ENCODE measurements at places on chromosomes 2 and 18.

DNA sequence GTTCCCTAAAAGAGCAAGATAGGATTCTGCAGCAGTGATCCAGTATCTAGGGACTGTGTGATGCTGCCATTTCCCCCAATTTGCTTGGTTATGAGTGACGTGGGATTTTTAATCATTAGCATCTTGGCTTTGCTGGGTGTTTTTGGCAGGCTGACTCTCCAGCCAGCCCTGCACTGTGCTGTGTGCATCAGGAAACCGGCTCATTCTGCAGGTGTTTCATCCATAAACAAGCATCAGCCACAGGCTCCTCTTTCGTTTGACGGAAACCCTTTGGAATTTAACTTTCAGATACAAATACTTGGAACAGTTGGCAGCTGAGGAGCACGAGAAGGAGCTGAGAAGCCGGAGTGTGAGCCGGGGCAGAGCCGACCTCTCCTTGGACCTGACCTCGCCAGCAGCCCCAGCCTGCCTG lies 135.9 kb downstream of the TPGS2 start:
- DNase-seq = no peak

DNA sequence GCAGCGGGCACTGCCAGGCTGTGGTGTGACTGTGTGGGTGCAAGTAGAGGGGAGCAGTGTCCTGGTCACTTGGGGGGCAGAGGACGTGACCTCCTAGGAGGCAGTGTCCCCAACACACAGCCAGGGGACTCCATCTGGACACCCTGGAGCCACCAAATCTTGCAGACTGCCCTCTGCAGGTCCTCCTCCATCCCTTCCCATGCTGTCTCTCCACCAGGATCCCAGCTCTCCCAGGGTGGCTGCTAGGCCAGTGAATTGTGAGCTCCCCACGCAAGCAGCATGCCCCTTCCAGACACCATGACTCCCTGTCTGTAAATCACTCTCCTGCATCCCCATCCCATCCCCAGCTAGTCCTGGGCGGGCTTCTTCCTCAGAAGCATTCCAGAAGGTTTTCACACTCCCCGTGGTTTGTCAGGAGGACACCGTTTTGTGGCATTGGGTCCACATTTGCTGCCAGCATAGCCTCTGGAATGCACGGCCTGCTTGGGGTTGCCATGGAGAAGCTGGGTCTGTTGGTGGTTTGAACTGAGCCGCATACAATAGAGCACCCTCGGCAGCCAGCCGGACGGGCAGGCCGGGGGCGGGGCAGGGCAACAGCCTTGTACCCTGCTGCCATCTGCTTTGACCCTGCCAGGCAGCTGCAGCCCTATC lies 210.7 kb downstream of the KLHL29 start:
- DNase-seq = no peak

GRCh38 chr2:84302513-84303412 lies 156.3 kb downstream of the SUCLG1 start:
- peak; percentile 66 for DNase-seq

DNA sequence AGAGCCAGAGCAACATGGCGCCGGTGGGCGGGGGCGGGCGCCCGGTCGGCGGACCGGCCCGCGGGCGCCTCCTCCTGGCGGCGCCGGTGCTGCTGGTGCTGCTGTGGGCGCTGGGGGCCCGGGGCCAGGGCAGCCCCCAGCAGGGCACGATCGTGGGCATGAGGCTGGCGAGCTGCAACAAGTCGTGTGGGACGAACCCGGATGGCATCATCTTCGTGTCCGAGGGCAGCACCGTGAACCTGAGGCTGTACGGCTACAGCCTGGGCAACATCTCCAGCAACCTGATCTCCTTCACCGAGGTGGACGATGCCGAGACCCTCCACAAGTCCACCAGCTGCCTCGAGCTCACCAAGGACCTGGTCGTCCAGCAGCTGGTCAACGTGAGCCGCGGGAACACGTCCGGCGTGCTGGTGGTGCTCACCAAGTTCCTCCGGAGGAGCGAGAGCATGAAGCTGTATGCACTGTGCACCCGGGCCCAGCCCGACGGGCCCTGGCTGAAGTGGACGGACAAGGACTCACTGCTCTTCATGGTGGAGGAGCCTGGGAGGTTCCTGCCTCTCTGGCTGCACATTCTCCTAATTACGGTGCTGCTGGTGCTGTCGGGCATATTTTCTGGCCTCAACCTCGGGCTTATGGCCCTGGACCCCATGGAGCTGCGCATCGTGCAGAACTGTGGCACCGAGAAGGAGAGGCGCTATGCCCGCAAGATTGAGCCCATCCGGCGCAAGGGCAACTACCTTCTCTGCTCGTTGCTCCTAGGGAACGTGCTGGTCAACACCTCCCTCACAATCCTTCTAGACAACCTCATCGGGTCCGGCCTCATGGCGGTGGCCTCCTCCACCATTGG lies 507 bp downstream of the CNNM4 start:
- peak; percentile 60 for DNase-seq

GRCh38 chr2:209321076-209321475 lies 102.8 kb upstream of the MAP2 start:
- DNase-seq = no peak

GRCh38 chr2:235097196-235097595 lies 145.4 kb downstream of the SH3BP4 start:
- no peak for DNase-seq

GRCh38 chr2:136122661-136123060 lies 4.7 kb upstream of the CXCR4 start:
- DNase-seq = peak; percentile 70

GRCh38 chr18:44286049-44286448 lies 394.6 kb upstream of the SETBP1 start:
- DNase-seq = no peak

- DNase-seq = peak; percentile 19
These were observed 49.2 kb downstream of the PIKFYVE start for GRCh38 chr2:208315081-208315788.

- no peak for DNase-seq
These were observed 207.8 kb downstream of the ATAD2B start for GRCh38 chr2:23718931-23719700.

GRCh38 chr2:212721026-212721451 lies 182.4 kb upstream of the ERBB4 start:
- DNase-seq = no peak

- DNase-seq = no peak
These were observed 47.5 kb upstream of the MAP3K20 start for GRCh38 chr2:173028141-173028540.

DNA sequence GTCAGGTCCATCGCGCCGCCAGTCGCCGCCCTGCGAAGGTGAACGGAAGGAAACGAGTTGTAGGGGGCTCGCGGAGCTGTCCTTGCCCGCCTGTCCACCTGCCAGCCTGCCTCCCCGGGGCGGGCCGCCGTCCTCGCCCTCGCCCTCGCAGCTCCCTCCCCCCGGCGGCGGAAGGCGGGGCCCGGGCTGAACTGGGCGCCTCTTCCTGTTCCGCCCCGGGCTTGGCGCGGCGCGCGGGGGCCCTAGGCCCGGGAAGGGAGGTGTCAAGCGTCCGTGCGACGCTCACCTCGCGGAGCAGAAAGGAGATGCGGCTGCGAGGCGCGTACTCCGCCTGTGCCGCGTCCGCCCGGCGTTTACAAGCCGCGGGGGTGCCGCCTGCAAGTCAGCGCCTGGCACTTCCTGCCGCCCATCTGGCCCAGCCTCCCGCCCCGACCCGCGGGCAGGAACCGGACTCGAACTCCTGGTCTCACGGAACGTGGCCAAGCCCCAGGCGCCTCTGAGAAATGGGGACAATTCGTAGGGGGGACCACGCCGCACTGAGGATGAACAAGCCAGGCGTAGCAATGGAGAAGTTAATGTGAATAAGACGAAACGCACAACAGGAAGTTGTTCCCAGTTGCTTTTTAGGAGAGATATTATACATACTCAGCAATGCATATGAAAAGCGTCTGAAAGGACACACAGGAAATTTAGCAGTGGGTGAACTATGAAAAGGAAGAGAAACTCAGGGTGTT lies at the start of gene CNPPD1:
Gene CNPPD1 (minus strand): TSS at position 108 of the 734 bp plus-strand sequence. CDS start 97 bp downstream, at position 11.
- DNase-seq = peak; percentile 89

- peak; percentile 87 for DNase-seq
These were observed 43.5 kb upstream of the LMAN1 start for GRCh38 chr18:59402432-59403090.

GRCh38 chr2:25371253-25372241 lies 29.8 kb upstream of the DNMT3A start:
- DNase-seq = no peak

- DNase-seq = no peak
These were observed 132.8 kb downstream of the UPP2 start for GRCh38 chr2:158234497-158234896.

DNA sequence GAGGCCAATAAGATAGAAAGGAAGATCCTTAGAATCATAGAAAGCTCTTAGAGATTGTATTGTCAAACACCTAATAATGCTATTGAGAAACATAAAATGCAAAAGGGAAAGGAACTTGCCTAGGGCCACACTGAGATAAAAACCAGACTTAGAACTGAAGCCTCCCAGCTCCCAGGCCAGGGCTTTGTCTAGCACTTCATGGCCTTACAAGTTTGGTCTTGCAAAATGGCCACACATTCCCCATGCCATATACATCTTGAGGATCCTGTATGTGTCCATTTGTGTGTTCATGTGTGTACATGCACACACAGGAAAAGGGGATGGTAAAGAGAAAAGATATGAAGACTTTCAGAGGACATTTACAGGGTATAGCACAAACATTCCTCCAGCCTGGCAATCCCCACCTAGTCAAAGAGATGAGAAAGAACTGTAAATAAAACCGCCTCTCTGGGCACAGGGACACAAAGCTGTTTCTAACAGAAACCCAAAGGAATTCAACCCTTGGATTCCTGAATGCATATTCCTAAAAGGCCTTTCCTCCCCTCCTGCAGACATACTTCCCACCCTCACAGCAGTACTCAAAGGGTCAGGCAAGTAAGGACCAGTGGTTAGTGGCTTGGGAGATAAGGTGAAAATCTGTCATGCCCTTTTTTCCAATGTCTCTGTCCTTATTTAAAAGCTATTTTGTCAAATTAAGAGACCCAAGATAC lies 99.7 kb upstream of the KLHL29 start:
- DNase-seq = no peak

DNA sequence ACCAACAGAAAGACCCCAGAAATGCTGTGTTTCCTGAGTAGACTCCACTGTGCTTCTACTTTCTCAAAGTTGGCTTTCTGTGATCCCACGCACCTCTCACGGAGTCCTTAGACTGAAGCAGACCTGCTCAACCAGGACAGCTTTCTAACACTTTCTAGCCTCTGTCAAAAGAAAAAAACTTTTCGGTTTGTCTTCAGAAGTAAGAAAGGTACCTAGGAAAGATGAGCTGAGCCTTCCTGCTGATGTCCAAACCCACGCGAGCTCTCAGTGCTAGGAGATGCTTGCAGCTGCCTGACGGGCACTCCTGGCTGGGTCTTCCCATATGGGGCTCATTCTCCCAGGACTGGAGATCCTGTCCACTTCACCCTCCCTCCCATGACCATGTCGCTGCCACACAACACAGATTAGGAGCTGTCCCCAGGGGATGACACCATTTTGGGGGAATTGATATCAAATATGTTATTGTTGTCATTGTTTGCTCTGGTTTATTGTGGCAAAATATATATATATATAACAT lies 49.2 kb upstream of the DAPL1 start:
- DNase-seq = no peak

DNA sequence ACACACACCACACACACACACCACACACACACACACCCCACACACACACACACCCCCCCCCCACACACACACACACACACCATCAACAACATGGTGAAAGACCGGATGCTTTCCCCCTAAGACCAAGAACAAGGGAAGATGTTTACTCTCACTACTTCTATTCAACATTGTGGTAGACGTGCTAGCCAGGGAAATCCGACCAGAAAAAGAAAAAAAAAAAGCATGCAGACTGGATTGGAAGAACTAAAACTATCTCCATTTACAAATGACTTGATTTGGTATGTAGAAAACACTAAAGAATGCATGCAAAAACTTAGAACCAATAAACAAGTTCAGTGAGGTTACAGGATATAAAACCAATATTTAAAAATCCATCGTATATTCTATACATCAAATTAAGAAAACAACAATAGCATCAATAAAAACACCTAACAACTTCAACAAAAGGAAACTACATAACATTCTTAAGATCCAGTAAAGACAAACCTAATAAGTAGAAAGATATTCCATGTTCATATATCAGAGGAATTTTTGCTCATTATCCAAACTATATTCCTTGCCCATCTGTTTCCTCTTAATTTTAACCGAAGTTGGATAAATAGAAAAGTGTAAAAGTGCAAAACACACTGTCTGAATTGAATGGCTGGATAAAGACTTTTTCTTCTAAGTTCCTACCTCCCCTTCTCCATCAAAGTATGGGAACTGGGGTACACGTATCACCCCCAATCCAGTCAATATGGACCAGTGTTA lies 51.5 kb upstream of the RNU4ATAC start:
- no peak for DNase-seq

DNA sequence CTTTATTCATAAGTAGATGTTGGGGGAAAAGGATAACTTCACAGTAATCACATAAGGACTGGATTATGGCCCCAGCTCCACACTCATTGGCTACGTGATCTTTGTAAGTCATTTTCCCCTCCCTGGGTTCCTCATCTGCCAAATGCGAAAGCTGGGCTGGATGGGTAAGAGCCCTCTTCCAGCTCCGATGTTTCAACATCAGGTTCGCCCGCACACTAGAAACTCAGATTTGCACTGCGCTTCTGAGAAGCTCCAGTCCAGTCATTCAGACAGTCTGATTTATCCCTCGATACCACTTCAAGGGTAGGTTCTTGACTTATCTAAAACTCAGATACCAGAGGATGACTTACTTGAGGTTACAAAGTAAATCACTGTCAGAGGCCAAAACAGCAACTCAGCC lies 31.0 kb upstream of the RMDN2 start:
- no peak for DNase-seq

DNA sequence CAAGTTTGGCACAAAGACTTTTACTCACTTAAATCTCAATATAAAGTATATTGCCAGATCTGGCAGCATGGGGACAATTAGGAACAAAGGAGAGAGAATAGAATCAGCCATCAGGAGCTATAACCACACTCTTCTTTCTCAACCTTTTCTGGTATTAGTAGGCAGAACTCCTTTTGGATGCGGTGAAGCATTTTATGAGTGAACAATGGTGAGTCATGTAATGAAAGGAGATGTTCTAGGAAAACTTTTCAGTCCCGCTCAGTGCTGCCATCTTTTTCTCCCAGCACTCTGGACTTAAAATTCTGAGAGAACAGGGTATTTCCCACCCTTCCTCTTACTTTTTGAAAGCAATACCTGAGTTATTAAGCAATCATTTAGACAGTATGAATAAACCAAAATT lies 32.2 kb downstream of the PLEKHA3 start:
- no peak for DNase-seq

DNA sequence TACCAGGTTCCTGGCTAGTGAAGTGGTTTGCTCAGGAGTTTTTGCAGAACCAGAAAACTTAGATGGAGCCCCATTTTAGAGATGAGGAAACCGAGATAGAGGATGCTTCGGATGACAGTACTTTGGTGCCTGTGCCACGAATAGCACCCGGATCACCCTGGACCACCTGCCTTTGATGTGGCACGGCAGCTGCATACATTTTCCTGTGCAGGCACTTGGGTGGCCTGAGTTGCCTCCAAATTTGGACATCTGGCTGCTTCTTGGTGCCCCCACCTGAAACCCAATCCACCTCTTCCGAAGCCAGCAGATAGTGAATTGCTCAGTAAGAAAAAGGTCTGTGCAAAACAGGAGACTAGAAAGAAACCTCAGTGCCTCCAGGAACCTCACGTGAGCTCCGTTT lies 140.6 kb upstream of the ID2 start:
- no peak for DNase-seq

All from KBM-7 (cell line).